ENCODE measurements at places on chromosomes 5 and 9.

DNA sequence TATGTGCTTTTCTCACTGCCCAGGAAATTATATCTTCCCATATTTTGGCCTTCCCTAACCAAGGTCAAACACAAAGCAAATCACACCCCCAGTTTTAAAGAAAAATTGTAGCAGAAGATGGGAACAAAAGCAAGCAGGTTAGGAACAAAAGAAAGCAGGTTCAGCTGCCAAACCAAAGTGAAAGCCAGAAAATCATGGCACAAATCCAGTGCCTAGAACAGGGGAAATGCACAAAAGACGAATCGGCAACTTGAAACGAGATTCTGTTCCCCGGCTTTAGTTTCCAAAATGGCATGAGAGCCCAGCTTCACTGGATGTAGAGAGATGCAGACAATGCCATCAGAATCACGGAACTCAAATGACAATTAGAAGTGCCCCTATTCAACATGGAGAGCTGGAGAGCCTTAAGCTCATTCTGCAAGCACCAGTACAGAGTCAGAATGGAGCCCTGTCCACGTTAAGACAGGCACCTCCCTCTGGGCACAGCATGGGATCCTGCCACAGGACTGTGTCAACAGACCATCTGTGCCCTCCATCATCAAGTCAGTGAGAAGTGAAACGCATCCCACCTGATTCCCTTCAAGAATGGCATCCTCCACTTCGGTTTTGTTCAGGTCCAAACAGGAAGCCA is 13.8 kb downstream of the DNAH5 start:
- no peak for DNase-seq

DNA sequence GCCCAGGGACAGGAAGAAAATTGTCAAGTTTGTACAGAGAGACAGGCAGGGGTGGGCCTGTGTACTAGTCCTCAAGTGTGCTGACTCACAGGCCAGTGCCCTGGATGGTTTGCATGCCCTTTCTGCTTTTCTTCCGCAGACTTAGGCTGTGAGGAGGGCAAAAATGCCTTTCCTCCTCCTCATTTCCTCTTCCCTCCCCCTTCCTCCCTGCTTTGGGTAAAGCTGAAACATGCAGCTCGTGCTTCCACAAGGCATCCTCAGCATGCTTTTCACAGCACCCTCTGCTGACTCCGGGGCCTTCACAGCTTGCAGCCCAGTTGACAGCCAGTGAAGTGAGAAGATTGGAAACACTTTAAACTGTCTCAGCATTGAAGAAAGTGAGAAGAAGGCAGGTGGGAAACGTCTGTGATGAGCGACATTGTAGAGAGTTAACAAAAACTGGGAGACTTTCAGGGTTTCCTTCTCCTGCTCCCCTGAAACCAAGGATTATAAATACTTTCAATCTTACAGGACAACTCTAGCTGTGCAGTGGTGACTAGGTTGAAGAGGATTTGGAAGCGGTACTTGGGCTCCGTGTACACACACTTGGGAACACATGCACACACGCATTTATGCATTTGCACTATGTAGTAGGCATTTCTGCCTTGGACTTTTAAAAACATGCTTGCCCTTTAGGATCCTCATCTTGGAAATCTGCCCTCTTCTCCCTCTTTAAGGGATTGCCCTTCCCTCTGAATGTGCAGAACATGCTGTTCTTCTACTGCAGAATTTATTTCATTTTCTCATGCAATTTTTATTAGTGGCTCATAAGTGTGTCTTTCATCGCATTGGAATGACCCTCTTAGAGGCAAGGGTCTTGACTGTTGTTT is 138.8 kb downstream of the GRIA1 start:
- peak; percentile 29 for DNase-seq

DNA sequence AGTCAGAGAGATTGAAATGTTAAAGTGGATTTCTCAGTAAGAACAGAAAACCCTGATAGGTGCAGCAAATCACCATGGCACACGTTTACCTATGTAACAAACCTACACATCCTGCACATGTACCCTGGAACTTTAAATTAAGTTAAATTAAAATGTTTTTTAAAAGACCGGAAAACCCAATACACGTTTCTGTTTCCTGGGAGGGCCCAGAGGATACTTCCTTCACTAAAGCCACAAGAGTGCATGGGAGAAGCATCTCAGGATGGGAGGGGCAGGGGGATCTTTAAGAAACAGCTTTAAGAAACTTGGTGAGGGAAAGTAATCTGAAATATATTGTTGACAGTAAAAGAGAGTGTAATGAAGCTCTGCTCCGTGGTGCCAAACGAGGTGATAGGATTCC is 164.7 kb upstream of the PTGER4 start:
- DNase-seq, result no peak

DNA sequence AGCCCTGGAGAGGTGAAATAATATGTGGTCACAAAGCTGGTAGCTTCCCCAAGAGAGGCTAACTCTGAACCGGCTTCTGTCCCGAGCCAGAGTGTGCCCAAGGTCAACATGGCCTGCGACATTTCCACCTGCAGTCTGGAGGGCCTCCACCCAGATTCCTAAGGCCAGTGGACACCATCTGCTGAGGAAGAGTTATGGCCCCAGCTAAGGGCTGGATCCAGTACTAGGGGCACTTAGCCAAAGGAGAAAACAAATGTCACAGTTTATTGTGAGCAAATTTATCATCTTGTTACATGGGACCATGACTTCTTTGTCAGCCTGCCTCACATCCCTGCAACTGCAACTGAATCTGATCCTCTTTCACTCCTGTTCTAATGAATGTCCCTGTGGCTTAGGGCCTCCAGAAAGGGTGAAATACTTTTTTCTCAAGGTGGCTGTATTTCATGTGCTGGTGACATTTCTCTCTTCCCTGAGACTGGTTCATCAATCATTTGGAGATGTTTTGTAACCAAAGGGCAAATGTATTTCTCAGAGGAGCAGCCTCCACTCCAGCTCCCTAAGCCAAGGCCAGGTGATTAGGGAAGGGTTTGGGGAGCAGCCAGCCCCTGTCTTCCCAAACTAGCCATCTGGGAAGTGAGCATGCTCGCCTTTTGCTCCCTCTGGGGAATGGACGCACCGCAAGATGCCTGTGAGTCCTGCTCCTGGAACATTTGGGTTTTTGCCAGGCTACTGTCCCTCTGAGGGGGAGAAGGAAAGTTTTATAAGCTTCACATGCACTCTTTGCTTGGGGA is 148.3 kb downstream of the CMYA5 start:
- DNase-seq, result no peak

DNA sequence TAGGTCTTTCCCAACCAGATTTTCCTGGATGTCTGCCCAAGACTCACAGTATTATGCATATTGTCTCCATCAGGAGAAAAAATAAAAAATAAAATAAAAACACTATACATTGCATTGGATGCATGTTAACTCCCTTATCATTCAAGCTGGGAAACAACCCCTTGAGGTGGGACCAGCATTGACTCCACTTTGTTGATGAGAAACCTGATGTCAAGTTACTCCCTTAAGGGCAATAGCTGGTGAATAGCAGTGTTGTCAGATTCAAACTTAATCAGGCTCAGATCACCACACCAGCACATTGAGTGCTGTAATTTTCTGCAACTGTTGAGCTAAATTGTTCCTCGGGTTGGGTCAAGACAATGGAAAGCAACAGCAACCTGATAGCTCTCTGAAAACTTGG is 264.0 kb upstream of the TRIM32 start:
- no peak for DNase-seq

DNA sequence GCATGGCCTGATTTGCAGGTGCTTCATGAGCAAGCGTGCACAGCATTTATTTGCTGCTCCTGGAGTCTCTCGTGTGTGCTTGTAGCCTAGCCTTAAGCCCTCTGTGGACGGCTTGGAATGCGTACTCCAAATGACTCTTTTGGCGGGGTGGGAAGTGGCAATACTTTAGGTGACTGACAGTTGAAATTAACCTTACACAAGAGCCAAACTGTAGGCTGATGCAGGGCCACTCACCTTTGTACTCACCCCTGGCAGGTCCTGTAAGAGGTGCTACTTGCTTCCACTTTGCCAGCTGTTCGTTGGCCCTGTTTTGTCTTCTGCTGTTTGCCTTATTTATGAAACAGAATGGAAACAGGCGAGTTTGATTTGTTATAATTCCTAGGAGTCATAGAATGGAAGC is 22.9 kb downstream of the TENT4A start:
- no peak for DNase-seq

DNA sequence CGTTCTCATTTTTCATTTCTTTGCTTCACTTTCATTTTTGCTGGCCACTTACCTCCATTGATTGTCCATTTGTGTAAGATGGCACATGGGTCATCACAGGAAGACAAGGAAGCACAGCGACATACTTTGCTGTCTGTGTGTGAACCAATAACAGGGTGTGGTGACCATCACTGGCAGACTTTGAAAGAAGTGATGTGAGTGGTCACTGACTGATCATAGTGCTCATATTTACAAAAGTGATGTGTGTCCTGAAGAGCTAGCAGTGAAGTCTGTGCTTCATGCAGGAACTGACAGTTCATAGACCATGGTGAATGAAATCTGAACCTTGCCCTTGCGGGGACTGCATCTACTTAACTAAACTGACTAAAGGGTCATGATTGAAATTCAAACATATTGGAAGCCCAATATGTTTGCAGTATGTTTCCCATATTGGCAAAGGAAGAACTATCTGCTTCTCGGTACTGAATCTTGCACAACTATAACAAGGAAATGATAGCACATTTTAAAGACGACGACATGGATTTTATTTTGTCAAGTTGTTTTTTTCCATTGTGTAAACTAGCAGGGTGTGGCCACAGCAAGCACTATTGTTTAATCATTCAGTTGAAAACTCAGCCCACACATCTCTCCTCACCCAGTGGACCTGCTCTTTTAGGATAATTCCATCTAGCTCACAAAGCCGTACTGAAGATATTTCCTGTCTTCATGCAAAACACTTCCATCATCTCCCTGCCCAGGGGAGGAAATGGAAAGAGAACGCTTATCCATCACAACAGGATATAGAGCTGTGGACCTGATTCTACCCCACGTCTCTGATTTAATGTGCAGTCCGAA is 232.0 kb upstream of the ANKRD55 start:
- DNase-seq, result no peak

- no peak for DNase-seq
Measured at GRCh38 chr9:109534151-109534550, 36.0 kb upstream of the PTPN3 start.

DNA sequence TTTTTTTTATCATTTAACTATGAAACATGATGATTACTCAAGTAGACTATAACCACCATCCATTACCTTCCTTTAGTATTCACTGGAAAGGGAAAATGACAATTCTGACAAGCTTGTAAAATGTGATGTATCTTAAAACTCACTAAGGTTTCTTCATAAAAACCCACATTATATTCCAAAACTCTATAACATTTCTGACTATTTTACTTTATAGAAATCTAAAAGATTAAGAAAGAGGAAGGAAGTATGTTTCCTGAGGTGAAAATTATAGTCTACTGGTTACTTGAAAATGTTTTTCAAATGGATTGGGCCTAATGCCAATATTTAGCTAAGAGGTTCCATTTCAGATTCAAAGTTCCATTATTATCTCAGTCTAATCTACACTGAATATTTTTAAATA is 1982.2 kb upstream of the C9orf72 start:
- DNase-seq, result no peak

- no peak for DNase-seq
Measured at GRCh38 chr5:135491552-135492318, 39.6 kb upstream of the TIFAB start.

- DNase-seq, result no peak
Measured at GRCh38 chr9:92293075-92293354, 482 bp downstream of the IARS1 start.

GRCh38 chr9:72165821-72166547 is 16.7 kb downstream of the GDA start:
- DNase-seq, result no peak

GRCh38 chr5:132666310-132667123 is 7.3 kb upstream of the IL4 start:
- no peak for DNase-seq

GRCh38 chr5:147403651-147404640 is 105.9 kb downstream of the DPYSL3 start:
- no peak for DNase-seq

GRCh38 chr9:101524371-101524770 is 9.3 kb upstream of the RNF20 start:
- DNase-seq, result no peak

- DNase-seq, result no peak
Measured at GRCh38 chr5:40909264-40909663, at the start of gene C7. C7 (plus strand) TSS chr5:40909497; CDS start chr5:40909611, 114 bp downstream.

GRCh38 chr5:108003178-108003577 is 332.4 kb upstream of the EFNA5 start:
- DNase-seq, result no peak

DNA sequence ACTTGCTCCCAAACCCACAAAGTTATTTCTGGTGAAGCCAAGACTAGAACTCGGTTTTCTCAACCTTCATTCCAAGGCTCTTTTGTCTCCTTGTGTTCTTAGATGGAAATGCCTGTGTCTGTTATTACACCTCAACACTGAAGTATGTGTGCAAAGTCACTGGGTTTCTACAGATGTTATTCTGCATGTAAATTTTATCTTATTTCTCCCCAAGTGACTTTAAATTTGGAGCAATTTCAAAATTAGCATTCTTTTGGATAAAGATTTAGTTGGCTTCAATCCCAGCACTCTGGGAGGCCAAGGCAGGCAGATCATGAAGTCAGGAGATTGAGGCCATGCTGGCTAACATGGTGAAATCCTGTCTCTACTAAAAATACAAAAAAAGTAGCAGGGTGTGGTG is 104.4 kb upstream of the GNA14 start:
- no peak for DNase-seq

- DNase-seq, result no peak
Measured at GRCh38 chr5:82765765-82766164, 311.4 kb downstream of the TMEM167A start.

- no peak for DNase-seq
Measured at GRCh38 chr9:85310573-85310972, 431.2 kb downstream of the AGTPBP1 start.

GRCh38 chr5:82351754-82352145 is 73.6 kb upstream of the RPS23 start:
- DNase-seq, result no peak

- DNase-seq, result no peak
Measured at GRCh38 chr9:128495296-128495695, 9.2 kb upstream of the GLE1 start.

DNA sequence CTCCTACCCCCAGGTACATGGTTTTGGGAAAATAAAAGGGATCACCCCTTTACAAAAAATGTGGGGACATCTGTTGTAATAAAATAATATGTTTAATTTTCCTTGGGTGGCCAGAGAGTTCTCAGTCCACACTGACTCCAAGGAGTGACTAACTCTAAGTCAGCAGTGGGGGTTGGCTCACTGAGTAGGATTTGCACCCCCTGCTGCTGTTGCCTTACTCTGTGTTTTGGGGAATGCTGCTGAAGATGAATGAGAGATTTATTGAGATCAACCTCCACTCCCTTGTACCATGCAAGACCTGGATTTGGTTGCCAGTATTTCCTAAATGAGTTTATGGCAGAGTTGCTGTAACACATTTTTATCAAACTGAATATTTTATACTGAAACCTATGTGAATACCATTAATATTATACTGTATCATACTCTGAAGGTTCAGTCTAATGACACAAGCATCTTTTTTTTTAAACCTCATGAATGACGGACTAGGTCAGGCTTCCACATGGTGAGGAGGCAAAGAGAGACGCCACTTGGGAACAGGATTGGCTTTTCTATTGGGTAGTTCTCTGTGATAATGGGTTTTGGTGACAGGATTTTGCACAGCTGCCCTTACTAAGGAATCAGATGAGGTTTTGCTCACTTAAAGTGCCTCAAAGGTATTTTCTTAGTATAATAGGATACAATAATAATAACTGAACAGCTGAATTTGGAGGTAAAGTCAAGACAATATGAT is 121.3 kb upstream of the OSMR start:
- no peak for DNase-seq
